Activated CD8-positive, alpha-beta memory T cell treated with anti-CD3 and anti-CD28 coated beads for 1 hour (primary cell): ENCODE measurements at places on chromosomes 12 and 14.

- no peak for DNase-seq
Observed at GRCh38 chr12:93862424-93862823, 185.2 kb downstream of the CRADD start.

DNA sequence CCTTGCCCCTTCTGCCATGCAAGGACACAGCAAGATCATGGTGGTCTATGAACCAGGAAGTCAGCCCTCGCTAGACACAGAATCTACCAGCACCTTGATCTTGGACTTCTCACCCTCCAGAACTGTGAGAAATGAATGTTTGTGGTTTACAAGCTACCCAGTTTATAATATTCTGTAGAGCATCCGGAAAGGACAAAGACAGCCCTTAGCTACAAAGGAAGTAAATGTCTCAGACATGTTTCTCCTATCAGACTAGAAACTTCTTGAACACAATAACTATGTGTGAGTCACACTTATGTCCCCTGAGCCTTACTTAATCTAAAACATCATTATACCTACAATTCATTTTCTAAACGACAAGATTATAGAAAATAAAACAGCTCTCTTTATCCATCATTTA, 176.7 kb downstream of the KLHL28 start:
- DNase-seq, result no peak

DNA sequence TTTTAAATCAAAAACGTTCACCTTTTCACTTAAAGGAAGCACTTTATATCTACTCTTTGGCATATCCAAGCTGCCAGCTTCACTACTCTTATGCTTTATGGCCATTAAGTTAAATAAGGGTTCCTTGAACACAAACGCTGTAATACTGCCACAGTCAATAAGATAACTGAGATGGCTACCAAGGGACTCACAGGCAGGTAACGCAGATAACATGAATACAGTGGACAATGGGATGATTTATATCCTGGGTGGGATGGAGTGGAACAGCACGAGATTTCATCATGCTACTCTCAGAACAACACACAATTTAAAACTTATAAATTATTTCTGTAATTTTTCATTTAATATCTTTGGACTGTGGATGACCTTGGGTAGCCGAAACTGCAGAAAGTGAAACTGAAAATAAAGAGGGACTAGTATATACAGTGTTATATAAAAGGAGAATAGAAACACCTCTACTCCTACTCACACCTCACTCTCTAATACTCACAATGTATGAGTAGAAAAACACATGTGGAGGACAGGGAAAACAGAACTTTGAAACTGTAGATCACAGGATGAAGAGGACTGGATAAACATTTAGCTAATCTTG, 367.3 kb downstream of the C12orf50 start:
- DNase-seq, result no peak

DNA sequence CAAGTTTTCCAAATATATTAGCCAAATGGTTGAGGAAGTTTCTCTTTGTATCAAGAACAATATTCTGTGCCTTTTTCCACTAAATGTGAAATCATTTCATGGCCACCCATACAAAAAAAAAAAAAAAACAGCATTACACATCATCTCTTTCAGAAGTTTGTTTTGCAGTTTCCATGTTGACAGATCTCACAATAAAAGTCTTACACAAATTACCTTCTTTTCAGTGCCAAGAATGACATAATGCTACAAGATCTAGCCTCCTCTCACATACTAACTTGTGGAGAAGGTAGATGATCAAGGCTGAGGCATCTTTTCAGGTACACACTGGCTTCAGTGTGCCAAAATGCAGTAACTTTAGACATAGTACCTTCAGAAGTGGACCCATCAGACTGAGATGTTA, 35.3 kb downstream of the PRKD1 start:
- no peak for DNase-seq

- no peak for DNase-seq
Observed at GRCh38 chr14:92258934-92259333, 64.0 kb upstream of the SLC24A4 start.

DNA sequence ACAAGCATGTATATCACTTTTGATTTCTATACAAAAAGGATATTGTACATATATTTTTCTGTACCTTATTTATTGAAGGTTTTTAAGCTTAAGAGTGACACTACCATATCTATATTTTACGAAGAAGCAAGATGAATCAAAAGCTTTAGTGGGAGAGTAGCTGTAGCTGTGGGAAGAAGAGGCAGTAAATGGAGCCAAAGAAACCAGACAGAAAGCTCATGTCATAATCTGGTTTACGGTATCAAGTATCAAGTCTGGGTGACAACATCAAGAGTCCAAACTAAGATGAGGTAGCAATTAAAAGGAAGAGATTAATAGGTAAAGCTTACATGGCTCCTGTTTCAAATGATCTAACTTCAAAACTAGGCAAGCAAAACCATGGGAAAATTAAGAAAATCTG, 54.8 kb downstream of the CEP83 start:
- no peak for DNase-seq

DNA sequence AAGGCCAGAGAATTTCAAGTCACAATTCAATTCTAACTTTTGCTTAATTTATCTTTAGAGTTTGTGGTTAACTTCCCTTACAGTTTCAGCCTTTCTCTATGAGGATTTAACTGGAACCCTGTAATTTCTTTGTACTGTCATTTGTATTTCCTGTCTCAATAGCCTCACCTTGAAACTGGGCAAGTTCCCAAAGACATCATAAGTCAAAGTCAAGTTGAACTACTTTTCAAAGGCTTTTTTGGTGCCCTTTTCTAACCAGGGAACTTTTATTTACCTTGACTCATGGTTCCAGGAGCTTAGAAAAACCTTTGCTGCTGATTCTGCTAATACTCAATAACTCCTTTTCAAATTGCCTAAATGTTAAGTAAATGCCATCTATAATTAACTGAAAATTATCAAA, 200.8 kb upstream of the KRR1 start:
- DNase-seq, result no peak

DNA sequence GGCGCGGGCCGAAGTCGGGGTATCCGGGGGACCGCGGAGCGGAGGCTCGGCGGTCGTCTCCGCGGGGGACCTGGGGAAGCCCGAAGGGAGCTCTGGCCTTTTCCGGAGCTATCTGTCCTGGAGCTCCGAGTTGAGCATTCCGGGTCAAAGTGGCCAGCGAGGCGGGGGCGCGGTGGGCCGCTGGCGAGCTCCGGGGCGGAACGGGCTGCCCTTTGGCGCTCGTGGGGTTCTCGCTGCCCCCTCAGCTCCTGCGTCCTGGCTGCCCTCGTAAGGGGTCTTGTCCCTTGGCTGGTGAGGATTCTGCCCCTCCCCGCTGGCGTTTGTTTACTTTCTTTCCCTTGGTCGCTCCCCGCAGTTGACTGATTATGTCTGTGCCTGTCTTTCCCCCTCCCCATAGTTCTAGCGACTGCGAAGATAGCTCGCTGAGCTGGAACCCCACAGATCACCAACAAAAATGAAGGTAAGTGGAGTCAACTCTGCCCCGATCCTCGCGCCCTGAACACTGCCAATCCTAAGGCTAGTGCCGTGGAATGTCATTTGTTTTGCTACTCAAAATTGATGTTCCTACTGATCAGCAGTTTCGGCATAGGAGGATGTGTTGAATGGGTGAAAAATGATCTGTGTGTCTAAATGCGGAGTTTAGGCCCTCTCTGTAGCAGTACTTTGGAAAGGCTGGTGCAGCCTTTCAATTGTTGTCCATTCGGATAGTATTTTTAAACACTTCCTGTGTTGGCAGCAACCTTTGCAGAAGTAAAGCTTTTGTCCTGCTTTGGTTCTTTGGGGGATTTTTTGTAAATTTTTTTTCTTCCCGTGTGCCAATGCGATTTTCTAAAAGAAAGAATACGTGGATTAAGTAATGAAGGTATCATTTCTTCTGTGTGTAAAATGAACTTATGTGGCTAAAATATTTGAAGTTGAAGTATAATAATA, 1.3 kb downstream of the ARID4A start:
- DNase-seq, result no peak

- no peak for DNase-seq
Observed at GRCh38 chr12:7769999-7770398, 5.0 kb downstream of the NANOGNB start.

- no peak for DNase-seq
Observed at GRCh38 chr14:74204491-74204890, 34.8 kb upstream of the VSX2 start.

DNA sequence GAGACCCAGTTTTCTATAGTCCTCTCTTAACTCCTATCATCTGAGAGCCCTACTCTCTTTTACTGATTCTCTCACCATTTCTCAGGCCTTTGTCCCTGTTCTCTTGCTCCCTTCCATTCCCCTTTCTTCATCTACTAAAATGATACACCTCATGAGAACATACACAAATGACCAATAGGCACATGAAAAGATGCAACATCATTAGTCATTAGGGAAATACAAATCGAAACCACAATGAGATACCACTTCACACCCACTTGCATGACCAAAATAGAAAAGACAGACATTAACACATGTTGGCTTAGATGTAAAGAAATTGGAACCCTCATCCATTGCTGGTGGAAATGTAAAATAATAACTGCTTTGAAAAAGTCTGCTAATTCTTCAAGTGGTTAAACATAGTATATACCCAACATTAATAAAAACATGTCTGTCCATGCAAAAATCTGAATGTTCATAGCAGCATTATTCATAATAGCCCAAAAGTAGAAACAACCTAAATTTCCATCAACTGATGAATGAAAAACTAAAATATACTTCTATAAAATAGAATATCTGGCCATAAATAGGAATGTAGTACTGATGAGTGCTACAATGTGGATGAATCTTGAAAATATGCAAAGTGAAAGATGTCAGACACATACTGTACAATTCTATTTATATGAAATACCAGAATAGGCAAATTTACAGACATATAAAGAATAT, 66.0 kb downstream of the DENND5B start:
- no peak for DNase-seq

GRCh38 chr12:67928621-67929383, 60.4 kb upstream of the IFNG-AS1 start:
- no peak for DNase-seq

GRCh38 chr14:99120526-99121318, 151.3 kb downstream of the BCL11B start:
- DNase-seq, result no peak

DNA sequence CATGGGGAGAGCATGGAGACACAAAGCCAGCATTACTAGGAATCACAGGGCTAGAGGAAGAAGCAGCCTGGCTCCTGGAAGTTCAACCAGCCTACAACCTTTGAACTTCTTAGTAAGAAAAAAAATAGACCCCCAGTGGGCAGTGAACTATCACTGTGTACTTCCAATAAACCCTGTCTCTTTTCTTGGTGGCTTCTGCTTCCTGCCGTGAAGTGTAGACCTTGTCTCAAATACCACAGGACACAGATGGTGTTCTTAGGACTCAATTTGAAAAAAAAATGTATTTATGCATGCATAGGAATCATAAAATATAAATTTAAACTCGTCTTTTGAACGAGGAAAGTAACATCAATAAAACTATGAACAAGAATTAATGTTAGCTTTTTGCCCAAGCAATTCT, 3.6 kb upstream of the PTGER2 start:
- no peak for DNase-seq

GRCh38 chr14:70907996-70908934, 1.0 kb downstream of the PCNX1 start:
- DNase-seq, result peak; percentile 47

GRCh38 chr12:114924946-114925475, 241.0 kb upstream of the TBX3 start:
- no peak for DNase-seq

GRCh38 chr12:53325511-53326061, 4.2 kb upstream of the AAAS start:
- DNase-seq, result no peak
